GM23248 (cell line): ENCODE measurements at places on chromosomes 7 and 10.

GRCh38 chr10:131149111-131149510 lies 162.4 kb downstream of the TCERG1L start:
- DNase-seq, result no peak

DNA sequence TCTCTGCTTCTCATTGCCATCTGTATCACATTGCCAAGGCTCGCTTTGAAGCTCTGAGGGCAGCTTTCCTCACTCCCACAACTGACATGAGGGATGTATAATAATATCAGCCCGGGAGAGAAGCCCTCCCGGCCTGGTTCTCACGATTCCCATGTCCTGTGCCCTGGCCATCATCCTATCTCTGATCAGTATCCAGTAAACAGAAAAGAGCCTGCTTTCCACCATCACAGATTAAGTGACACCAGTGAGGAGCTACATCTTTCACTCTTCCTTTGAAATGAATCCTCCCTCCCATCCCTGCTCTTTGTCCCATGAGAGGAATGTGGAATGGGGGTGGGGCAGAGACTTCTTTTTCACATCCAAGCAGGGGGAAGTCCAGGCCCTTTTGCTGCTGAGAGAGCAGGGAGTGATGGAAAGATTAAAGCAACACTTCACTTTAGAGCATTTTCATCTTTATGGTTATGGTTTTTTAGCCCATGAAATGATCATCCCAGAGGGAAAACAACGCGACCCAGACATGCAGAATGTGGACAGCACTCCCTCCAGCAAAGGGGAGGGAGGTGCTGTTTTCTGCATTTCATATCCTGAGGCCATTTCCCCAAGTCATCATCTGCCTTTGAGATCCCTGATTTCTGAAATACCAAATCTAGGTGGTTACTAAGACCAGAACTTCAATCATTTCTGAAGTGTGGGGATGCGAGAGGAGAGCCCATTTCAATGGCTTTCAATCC lies 84.6 kb upstream of the LYZL1 start:
- no peak for DNase-seq

- peak; percentile 81 for DNase-seq
Observed at GRCh38 chr10:4656576-4657194, 169.3 kb upstream of the AKR1E2 start.

DNA sequence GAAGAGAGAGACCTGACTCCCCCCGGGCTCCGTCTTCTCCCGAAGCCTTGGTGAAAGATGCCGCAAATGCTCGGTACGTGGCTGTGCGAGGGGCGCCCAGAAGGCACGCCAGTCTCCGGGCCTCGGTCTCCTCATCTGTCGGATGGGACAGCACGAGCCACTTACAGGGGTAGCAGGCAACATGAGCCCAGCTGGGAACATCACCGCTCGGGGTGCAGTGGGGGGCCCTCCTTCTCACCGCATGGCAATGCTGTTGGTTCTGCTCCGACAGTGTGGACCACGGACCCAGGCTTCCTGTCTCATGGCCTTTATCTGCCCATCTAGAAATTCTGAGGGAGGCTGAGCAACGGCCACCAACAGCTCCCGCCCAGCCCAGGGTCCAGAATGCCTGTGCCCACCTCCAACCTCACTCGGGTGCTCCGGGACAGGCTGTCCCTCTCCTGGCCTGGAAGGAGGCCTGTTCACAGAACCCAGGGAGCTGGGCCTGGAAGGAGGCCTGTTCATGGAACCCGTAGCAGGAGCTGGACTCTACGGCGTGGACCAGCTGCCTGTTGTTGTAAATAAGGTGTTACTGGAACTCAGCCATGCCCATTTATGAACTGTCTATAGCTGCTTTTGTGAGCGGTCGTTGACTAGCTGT lies 15.8 kb downstream of the ADAP1 start:
- no peak for DNase-seq
